ENCODE measurements at places on chromosomes 3 and 15.

DNA sequence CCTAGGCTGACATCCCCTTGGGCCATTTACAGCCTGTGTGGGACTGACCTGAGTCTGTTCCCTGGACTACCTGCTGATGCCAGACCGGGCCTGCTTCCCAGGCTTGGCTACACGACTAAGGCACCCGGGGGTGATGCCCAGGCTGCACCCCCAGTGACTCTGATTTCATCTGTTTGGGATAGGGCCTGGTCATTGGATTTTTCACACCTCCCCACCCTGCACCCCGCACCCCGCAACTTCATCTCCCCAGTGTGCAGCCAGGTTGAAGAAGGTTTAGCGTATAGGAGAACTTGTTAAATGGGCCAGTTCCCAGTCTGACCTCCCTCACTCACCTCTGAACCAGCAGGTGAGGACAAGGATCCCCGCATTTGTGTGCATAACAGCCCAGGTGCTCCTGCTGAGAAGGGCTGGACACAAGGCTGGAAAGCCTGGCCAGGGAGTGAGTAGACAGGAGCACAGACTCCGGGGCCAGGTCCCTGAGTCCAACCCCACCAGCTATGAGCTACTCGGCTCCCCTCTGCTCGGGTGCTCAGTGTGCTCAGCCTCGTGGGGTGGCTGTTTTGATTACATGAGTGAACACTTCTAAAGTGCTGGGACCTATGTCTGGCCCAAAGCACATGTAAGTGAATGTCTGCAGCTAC lies 18.5 kb downstream of the SLC6A20 start:
- DNase-seq = no peak

GRCh38 chr3:36653095-36653494 lies 111.3 kb downstream of the DCLK3 start:
- no peak for DNase-seq

GRCh38 chr3:24377218-24377993 lies 117.2 kb downstream of the THRB start:
- DNase-seq = no peak

GRCh38 chr15:25652704-25653103 lies 210.4 kb downstream of the ATP10A start:
- no peak for DNase-seq

DNA sequence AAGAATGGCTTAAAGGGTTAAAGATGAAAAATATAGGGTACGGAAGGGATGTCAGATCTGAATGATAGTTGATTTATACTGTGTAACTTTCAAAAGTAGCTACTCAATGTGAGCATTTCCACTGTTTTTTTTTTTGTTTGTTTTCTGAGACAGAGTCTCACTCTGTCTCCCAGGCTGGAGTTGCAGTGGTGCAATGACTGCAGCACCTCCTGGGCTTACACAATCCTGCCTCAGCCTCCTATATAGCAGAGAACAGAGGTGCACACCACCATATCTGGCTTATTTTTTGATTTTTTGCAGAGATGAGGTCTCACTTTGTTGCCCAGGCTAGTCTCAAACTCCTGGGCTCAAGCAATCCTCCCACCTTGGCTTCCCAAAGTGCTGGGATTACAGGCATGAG lies 9.9 kb upstream of the PXK start:
- DNase-seq = no peak

- DNase-seq = no peak
These were observed 23.1 kb downstream of the PLSCR5 start for GRCh38 chr3:146581951-146582467.

- DNase-seq = no peak
These were observed 2.9 kb downstream of the IGDCC3 start for GRCh38 chr15:65374821-65375401.

DNA sequence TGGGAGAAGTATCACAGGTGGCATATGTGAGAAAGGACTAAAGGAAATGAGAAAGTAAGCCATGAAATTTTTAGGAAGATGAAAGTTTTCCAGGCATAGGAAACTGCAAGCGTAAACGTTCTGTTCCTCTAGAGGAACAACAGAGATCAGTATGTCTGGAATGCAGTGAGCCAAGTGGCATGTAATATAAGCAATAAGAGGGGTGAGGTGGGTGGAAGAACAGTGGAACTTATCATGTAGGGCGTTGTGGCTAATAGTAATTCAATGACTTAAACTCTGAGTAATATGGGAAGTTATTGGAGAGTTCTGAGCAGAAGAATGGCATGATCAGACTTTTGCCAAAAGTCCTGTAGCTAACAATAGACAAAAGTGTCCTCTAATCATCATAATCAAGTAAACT lies 902.9 kb downstream of the EPHA3 start:
- no peak for DNase-seq

- no peak for DNase-seq
These were observed 18.8 kb downstream of the GNB4 start for GRCh38 chr3:179432451-179432850.

DNA sequence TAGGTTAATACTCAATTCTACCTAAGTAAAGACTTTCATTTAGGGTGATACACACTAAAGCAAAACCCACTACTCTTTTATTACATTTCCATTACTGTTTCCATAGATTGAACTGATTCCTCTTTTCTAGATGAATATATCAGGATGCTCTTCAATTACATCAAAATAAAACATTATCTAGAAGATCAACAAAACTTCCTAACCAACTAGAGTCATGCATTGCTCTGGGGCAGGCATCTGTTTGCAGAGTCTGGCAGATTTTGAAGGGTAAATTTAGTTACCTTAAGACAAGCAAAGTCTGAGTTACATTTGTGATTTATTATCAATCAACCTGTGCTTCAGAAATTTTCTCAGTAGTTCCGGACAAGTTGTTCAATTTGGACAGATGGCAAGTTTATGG lies 117.1 kb downstream of the NEK11 start:
- no peak for DNase-seq

Data from T47D (cell line).